ENCODE measurements at places on chromosomes 7 and 10.

GRCh38 chr7:23012186-23012585 lies 1.7 kb downstream of the HYCC1 start:
- no peak for DNase-seq

DNA sequence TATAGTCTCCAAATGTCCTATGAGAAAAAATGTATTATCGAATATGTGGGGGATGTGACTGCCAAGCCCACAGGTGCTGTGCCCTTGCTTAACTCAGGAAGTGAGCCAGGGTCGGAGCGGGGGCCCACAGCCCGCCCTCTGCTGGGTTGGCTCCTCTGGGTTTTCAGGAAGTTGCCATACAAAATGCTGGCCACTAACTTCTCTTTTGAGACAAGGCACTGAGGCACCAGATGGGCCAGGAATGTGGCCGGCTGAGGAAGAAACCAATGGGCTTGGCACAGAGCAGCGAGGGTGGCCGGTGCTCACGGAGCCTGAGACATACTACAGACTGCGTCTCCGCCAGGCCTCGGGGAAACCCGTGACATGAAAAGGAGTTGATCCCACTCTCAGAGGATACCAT lies 58.9 kb downstream of the FAM53B start:
- no peak for DNase-seq

DNA sequence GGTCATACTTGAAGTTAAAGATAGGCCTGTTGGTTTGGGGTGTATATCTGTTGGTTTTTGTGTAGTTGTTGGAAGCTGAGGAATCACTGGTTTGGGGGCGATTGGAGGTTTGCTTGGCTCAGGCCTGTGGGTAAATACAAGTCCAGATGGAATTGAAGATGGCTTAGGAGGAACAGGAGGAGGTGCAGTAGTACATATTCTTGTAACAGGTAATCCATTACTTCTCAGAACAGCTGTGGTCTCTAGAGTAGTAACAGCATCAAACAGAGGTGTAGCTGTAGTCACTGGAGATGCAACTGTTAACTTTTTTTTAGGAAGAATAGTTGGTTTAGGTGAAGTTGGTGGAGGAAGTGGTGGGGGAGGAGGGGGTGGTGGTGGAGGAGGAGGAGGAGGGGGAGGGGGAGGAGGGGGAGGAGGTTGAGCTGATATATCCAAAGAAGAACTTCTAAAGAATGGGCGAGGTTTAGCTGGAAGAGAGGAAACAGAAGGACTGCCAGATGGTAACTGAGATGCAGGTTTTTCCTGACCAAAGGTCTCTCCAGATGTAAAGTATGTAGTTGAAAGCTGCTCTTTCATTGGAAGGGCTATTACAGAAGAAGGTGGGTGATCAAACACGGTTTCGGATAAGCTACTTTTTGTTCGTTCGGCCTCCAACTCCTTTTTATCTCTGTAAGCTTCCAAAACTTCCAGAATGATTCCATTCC lies 209.2 kb downstream of the PCLO start:
- DNase-seq, result no peak

DNA sequence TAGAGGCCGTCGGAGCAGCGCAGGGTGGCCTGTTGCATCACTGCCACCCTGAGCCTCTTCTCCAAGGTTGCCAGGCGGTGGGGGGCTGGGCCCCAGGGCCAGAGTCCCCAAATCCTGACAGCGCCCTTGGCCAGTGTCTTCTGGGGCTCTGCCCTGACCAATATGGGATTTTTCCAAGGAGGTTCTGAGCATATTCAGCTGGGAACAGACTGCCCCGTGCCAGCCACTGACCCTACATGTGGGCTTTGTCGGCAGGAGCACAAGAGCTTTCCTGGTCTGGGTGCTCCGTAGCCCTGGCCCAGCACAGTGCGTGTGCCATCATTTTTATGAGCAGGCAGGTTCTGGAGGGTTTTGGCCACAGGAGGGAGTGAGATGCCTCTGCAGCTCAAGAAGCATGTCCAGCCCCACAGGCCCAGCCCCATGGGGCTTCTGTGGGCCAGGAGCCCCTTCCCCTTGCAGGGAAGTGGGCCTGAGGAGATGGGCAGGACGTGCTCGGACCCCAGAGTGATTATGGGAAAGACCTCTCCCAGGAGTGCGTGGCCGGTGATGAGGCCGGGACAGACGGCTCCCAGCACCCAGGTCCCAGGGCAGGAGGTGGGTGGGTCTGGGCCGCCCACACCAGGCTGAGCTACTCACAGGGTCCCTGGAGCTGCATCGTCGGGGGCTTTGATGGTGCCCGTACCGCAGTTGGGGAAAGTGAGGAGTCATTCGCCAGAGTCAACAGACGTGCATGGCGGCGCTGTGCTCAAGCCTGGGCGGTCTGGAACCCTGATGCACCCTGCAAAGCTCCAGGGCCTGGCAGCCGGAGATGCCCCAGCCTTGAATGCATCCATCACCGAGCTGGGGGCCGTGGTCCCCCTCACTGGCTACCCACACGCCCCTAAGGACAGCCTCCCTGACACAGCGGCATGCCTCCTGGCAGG lies 66.6 kb downstream of the PWWP2B start:
- DNase-seq, result no peak

- DNase-seq, result no peak
Observed at GRCh38 chr10:72267819-72268399, 5.8 kb upstream of the DDIT4 start.

DNA sequence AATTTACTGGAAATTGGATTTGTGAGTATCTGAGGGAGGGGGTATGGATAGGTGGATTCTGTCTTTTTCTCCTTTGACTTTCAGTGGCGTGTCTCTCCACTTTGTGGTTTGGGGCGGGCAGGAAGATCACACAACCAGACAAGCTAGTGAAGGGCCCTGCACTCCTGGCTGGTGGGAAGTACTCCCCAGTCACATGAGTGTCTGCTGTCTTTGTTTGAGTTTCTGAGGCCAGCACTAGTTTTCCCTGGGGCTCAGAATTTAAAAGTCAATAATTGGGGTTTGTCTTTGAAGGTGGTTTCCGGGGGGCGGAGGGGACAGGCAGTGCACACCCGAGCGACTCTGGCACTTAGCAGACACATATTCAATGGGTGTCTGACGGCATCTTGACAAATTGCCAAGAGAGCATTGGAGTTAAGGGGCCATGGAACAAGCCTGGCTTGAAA lies 120.1 kb downstream of the WDFY4 start:
- DNase-seq, result no peak

DNA sequence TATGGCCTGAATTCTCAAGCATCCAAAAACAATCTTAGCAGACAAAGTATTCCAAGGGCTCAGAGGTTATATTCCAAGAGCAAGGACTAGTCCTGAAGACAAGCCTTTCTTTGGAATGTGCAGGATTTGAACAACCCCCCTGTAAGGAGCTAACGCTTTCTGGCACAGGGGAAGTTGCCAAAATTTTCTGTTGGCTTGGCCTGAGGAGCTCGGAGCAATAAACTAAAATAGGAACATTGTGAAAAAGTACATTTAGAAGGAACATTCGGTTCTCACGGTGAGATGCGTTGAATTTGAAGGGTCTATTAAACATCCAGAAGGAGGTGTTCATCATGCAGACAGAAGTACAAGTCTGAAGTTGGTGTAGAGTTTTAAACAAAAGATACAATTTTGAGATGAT lies 1030.5 kb upstream of the CELF2 start:
- DNase-seq, result no peak

DNA sequence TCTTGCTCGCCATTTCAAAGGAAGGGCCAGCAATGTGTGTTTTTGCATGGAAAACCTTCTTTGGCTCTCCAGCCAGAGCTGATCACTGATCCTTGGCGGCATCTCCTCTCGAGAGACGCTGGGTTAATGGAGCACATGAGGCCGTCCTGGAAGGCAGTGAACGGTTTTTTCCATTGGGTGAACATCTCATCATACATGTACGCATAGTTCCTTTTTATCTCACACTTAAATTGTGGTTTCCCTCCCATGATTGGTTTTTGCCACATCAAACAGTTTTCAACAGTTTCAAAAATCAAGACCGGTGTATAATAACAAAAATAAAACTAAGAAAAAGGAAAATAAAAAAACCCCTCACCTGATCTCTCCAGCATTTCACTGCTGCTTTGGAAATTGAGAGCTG lies 276.4 kb downstream of the TCF7L2 start:
- no peak for DNase-seq

- DNase-seq, result no peak
Observed at GRCh38 chr10:70455213-70455630, 13.7 kb upstream of the NODAL start.

GRCh38 chr7:55190511-55191160 lies 171.8 kb downstream of the EGFR start:
- no peak for DNase-seq

DNA sequence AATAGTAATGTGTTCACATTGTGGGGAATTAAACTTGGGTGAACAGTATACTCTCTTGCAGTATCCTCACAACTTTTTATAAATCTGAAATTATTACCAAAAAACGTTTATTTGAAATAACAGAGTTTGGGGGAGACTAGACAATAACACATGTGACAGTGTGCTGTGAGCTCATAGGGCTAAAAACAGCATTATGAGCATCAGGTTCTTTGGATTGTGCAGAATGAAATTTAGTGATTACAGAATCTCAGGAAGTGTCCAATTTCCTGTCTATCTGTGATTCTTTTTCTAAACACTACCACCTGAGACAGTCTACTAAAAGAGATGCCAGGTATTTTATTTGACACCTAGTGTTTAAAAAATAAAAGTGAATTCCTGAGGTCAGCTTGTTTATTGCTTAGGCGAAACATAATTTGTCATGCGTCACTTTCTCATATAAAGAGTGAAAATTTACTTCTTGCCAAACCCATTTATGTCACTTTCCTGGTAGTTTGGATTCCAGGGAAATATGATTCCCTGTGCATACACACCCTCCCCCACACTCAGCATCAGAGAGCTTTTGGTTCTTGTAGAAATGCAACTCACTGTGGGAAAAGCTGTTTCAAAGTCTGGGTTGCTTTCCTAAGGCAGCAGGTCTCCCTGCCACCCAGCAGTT lies 71.2 kb downstream of the AOAH start:
- no peak for DNase-seq

DNA sequence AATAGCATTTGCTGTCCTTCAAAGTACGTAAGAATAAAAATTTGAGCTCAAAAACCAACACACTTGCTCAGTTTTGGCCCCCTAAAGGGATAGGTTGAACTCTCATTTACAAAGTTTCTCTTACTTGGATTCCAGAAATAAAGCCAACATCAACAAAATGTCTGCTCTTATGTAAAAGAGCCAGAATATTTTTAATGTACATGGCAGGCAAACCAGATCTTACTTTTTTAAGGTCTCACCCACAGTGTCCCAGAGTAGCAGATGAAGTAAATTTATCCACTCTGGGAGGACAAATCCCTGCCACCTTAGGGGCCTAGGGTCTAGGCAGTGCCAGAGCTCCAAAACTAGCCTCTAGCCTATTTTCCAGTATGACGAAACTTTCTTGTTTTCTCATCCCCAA lies 159.6 kb downstream of the SKAP2 start:
- DNase-seq, result no peak

- DNase-seq, result no peak
Observed at GRCh38 chr7:103524042-103524907, 78.3 kb upstream of the SLC26A5 start.

DNA sequence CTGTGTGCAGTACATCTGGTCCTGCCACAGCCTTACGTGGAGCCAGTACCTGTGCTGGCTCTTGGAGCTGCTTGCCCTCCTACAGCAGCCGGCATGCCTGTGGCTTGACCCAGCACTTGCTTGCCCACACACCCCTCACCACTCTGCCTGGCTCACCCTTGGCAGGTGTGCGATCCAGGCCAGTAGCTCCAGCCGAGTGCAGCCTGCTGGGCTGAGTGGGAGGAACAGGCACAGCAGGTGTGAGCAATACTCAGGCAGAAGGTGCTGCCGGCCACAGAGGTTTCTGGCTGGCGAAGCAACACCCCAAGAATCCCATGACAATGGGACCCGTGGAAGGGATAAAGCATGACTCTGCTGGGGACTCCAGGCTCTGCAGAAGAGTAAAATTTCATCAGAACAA lies 173.5 kb upstream of the ADCY1 start:
- no peak for DNase-seq

- DNase-seq, result no peak
Observed at GRCh38 chr7:43362652-43363034, 220.3 kb upstream of the STK17A start.

DNA sequence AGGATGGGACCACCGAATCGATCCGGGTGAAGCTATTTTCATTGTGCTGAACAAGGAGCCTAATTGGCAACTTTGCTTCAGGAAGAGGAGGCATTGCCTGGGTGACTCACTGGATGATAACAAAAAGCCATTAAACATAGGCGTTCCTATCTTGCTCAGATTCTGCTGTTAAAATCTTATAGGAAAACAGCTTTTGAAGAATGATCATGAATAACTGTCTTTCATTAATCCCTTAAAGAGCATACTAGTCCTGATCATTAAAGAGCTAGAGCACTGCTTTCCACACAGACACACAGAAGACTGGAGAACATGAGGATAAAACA lies 174.2 kb upstream of the IMMP2L start:
- no peak for DNase-seq
